ENCODE measurements at places on chromosomes 2 and 18.

GRCh38 chr18:21284540-21284939 lies 42.5 kb downstream of the GREB1L start:
- no peak for DNase-seq

- DNase-seq: no peak
Measured at GRCh38 chr2:120578576-120579352, 156.9 kb upstream of the GLI2 start.

DNA sequence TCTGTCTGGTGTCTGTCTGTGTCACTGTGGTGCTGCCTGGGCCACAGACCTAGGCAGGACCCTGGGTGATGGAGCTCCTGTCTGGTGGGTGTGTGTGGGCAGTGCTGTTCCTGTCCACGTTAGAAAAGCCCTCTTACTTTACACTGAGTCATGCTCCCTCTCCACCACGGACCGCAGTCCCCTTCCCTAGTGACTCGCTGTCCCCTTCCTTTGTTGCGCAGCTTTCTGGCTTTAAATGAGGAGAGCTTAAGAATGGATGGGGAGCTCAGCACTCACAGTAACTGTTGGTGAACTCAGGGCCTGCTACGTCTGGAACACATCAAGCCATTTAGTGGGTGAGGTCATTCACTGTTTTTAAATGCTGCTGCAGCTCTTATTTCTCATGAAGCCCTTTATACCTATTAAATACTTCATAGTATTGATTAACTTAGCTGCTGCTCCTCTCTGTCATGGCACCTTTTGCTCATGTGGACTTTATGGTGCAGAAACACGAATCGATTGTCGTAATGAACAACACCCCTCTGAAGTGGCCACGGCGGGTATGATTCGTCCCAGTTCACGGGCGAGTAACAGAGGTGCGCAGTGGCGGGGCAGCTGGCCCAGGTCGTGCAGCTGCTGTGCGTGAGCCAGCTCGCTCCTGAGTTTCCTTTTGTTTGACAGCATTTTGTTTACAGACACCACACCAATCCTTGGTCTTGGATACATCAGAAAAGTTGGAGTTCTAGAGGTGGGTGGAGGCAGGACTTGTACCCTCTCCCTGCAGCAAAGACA lies 100.4 kb downstream of the LDLRAD4 start:
- no peak for DNase-seq

- DNase-seq: no peak
Measured at GRCh38 chr2:52659546-52659945, 1108.1 kb upstream of the CHAC2 start.

- DNase-seq: no peak
Measured at GRCh38 chr2:138245310-138245709, 256.3 kb upstream of the SPOPL start.

GRCh38 chr2:168796583-168797285 lies 5.7 kb upstream of the NOSTRIN start:
- peak; percentile 92 for DNase-seq

- DNase-seq: peak; percentile 44
Measured at GRCh38 chr2:96247009-96247408, 18.8 kb downstream of the TMEM127 start.

- peak; percentile 93 for DNase-seq
Measured at GRCh38 chr2:55364189-55365055, 55.2 kb downstream of the CCDC88A start.

DNA sequence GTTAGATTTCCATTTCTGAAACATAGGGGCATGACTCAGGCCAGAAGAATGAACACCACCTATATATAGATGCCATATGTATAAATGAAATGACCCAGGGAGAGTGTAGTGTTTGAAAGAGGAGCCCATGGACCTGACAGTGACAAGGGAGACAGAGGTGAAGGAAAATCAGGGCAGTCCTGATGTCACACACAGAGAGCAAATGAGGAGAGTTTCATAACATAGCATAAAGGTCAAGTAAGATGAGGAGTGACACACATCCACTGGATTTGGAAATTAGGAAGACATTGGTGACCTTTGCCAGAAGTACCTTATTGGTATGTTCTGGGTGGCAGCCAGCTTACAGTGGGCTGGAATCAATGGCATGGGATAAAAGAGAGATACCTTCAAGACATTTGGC lies 276.7 kb downstream of the ZNF385B start:
- DNase-seq: no peak

DNA sequence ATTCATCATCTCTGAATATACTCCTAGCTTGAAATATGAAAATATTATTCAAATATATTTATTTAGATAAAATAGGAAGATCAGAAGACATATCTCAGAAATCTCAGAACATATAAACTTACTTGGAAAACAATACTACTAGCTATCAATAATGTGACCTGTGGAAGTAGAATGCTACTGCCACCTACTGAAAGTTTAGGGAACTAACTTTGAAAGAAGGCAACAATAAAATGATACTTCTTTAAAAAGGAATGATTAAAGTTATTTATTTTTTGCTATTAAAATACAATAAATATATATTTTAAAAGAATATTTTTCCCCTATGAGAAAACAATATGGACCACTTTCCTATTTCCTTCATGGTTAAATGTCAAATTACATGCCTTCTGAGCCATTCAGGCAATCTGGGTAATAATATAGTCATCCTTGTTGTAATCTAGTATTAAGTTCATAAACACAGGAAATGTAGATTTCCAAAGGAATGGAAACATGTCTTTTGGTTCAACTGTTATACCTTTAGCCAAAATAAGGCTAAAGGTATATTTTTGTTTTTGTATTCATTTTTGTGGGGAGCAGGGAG lies 26.0 kb downstream of the ACADL start:
- DNase-seq: peak; percentile 60

DNA sequence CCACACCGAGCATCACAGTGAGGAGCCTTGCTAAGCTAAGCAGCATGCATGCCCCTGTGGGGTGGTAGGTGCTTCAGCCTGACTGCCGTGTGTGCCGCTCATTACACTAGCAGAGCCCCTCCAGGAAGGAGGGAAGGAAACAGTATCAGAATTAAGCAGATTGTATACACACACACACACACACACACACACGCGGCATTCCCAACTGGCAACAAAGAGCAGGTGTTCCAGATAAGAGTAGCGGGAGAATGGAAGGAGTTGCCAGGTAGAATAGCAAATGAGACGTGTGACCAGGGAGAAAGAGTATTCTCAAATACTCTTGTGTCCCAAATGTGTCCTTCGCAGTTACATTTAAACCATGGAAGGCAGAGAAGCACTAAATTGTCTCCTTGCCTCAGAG lies 47.6 kb upstream of the TTC39C start:
- no peak for DNase-seq

GRCh38 chr2:105361102-105361889 lies 24.0 kb downstream of the C2orf49 start:
- DNase-seq: no peak

GRCh38 chr2:1652034-1652790 lies 92.1 kb downstream of the PXDN start:
- peak; percentile 72 for DNase-seq

DNA sequence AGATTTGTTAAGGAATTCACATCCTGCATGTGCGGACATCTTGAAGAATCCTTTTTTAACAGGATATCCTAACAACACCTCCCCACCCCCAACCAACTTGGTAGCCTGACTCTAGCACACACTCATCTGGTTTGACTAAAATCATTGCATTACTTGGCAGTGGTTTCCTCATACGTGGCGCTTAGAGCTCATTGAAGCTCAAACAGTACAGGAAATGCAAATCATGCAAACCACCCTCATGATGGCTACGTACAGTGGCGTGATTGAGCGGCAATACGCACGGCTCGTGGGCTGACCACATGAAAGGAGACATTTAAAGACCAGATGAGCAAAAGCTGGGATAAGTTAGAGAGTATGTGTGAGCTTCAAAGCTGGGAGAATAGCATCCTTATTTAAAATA lies 336.2 kb downstream of the ZEB2 start:
- no peak for DNase-seq

DNA sequence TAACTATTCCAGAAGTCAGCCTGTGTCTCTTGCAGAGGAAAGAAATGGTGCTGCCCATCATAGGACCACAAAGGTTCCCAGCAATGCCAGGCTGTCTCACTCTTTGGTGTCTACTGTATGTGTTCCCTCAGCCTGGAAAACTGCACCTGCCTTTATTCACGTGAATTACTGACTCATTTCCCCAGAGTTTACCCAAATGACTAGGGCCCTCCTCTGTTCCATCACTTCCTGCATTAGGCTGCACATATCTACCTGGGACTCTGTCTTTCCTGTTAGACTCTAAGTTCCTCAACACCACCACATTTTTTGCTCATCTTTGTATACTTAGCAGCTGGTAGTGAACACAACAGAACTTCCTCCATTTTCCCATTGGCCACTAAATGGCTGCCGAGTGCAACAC lies 188.3 kb downstream of the FHOD3 start:
- DNase-seq: no peak

DNA sequence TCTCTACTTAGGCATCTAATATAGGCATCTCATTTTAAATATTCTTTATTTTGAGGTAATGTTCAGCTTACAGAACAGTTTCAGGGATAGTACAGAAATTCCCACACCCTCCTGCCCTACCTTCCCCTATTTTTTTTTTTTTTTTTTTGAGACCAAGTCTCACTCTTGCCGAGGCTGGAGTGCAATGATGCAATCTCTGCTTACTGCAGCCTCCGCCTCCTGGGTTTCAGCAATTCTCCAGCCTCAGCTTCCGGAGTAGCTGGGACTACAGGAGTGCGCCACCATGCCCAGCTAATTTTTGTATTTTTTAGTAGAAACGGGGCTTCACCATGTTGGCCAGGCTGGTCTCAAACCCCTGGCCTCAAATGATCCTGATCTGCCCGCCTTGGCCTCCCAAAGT lies 97.6 kb downstream of the EPB41L5 start:
- DNase-seq: no peak

- DNase-seq: no peak
Measured at GRCh38 chr2:17934721-17935120, 56.3 kb downstream of the KCNS3 start.

GRCh38 chr2:209458008-209458979 lies 34.4 kb downstream of the MAP2 start:
- DNase-seq: no peak

- peak; percentile 68 for DNase-seq
Measured at GRCh38 chr2:88190808-88191721, 20.9 kb downstream of the THNSL2 start.

DNA sequence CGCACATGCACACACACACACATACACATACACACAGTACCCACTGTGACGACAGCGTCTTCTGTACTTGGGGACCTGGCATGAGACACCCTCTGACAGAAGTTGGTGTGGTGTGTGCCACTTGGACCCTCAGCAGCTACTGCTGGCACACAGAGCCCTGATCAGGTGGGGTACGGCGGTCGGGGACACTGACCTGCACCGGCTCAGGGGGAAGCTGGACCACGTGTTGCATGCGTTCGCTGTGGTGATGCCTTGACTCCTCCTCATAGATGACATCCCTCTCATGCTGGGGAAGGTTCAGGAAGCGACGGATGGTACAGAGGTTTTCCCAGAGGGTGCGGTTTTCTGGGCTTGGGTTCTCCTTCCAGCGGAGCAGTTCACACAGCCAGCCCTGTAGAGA lies 149.2 kb downstream of the SATB2 start:
- no peak for DNase-seq

DNA sequence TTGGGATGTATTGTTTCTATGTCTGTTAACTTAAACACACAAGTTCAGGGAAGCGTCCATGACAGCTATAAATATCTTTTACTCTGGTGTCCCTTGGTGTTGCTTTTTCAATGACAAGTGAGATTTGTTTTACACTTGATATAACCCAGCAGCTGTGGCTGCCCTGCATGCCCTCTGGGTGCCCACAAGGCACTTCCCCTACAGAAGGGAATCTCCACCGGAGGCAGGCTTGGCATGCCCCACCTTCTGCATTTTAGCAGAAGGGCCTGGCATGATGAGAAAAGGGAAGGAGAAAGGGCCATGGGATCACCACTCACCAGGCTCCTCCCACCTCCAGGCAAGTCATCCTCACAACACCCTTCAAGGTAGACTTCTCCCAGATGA lies 68.7 kb downstream of the TMEM247 start:
- no peak for DNase-seq

DNA sequence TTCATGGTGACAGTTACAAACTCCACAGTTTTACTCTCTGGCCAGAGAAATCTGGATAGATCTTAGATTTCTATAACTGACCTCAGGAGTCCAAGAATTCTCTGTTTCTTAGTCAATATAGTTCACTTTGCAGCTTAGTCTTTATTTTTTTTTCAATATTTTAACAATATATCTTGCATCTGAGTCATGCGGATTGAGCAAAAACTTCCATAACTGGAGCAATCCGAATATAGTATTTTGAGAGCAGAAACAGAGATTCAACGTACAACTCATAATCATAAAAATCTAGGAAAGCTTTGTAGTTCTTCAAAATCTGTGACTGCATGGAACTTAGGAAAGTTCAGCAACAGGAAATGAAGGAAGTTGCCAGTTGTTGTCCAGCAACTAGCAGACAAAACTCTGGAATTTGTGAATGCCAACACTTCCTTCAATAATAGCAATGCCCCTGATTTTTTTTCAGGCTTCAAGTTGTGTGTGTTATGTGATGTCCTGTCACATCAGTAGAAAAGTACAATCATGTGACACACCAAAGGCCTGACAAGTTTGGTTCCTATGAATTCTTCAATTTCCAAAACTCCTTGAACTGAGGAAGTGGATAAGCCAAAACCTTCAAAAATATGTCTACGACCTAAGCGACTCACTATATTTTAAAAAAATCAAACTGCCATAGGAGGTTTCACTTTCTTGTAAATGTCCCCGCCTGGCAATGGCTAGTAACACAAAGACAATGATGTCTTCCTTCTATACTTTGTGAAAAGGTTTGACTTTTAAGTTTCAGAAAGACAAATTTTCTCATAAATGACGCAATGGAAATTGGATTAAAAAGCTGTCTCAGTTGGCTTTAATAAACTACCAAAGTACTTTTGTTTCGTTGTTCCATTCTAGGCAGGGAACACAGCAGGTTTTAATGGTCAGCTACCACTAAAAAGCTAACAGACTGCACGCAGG lies 510.6 kb downstream of the ERBB4 start:
- peak; percentile 56 for DNase-seq

DNA sequence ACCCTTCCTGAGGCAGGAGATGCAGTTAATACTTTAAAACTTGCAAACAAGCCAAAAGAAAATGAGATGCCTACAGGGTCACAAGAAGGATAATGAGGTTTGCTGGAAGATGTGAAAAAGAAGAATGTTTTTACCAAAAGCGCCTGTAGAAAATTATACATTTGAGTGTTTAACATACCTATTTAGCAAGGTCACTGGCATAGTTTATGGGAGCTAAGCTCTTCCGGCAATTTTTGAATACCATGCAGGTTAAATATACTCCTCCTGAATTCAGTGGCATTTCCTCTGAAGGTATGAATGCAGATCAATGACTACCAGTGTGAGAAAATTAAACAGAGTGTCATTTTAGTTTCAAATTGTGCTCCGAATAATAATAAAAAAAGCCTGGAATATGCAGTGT lies 21.2 kb upstream of the MAP3K20 start:
- no peak for DNase-seq

All from dermis blood vessel endothelial cell (primary cell).